ENCODE measurements at places on chromosomes 11 and 22.

- DNase-seq = no peak
Measured at GRCh38 chr11:43898574-43898973, 17.9 kb downstream of the ALKBH3 start.

DNA sequence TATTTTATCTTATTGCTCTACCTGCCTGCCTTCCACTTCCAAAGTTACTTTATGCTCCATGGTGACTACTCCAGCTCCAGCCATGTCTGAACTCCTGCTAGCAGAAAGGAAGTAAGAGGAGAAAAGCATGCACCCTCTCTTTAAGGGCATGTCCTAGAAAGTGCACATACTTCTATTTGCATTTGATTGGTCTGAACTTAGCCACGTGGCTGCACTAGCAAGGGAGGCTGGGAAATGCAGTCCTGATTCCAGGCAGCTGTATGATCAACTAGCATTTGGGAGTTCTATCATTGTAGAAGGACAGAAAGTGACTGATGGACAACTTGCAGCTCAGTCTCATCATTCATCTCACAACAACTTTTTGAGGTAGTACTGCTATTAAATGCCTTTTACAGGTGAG, 515.7 kb downstream of the BUD13 start:
- DNase-seq = no peak

GRCh38 chr11:78030429-78031325, 7.6 kb upstream of the KCTD14 start:
- no peak for DNase-seq

DNA sequence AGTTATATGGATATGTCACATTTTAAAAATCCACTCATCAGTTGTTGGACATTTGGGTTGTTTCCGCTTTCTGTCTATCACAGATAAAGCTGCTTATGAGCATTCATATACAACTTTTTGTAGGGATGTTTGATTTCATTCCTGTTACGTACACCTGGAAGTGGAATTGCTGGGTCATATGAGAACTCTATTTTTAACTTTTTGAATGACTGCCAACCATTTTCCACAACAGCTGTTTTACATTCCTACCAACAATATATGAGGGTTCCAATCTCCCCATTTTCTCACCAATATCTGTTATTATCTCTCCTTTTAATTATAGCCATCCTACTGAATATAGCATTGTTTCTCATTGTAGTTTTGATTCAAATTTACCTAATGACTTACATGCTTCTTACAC, 172.0 kb downstream of the UVRAG start:
- no peak for DNase-seq

DNA sequence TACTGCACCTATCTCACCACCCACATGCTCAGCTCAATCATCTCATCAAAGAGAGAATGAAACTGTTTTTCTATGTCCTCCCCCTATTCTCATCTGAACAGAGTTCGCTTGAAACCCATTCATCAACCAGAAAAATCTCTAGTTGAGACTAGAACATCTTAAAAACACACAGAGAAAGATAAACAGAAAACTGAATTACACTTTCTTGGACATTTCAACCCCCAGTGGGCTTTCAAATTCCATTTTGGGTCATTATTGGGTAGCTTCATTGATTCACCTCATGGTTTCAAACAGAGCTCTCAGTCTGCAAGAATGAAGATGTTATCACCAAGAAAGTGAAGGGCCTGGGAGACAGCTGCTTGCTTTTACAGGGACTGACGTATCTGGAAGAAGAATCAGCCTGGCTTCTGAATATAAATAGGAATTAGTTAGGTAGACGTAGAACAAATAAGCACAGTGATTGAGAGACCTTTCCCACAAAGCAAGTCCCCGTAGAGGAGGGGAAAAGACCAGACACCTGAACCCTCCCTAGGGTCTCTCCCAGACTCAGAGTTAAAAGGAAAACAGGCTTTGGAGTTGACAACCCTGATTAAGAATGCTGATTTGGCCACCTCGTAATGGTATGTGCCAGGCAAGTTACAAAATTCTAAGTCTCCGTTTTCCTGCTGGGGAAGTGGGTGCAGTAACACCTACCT, 155.7 kb downstream of the BBOX1 start:
- DNase-seq = no peak

Measured in left renal pelvis (tissue), 4 donors.